Spinal cord (tissue), 10 donors: ENCODE measurements at places on chromosomes 1 and 21. TPM values are rescaled to one million over a fixed set of nuclear protein-coding genes. Genes with fewer than 3 reads are reported as not detected.

The ZBTB8OS gene
- total RNA-seq, result 41.8 TPM

The MATN1 gene
- 0.79 TPM for total RNA-seq

The SPRR4 gene
- total RNA-seq, result not detected

The C1orf94 gene
- 0.40 TPM for total RNA-seq

The GDAP2 gene
- total RNA-seq, result 29.8 TPM

The HSD3B1 gene
- 0.61 TPM for total RNA-seq

The AKR7A3 gene
- total RNA-seq, result 3.2 TPM

The RAD54L gene
- 3.9 TPM for total RNA-seq

The S100A12 gene
- total RNA-seq, result 87.6 TPM

The ADAMTSL4 gene
- total RNA-seq, result 7.7 TPM

The LCE2B gene
- not detected for total RNA-seq

The PCSK9 gene
- total RNA-seq, result 1.5 TPM

The LAMB3 gene
- 0.89 TPM for total RNA-seq

The HAO2 gene
- total RNA-seq, result not detected

The DNALI1 gene
- total RNA-seq, result 56.0 TPM

The LHX4 gene
- 0.39 TPM for total RNA-seq

The PLPPR4 gene
- total RNA-seq, result 70.7 TPM

The GBP3 gene
- 5.8 TPM for total RNA-seq

The PGBD5 gene
- 4.3 TPM for total RNA-seq

The OR2L8 gene
- 0.44 TPM for total RNA-seq

The PRDM16 gene
- 8.1 TPM for total RNA-seq

The FCAMR gene
- not detected for total RNA-seq
